ENCODE measurements at places on chromosomes 3 and 15.

DNA sequence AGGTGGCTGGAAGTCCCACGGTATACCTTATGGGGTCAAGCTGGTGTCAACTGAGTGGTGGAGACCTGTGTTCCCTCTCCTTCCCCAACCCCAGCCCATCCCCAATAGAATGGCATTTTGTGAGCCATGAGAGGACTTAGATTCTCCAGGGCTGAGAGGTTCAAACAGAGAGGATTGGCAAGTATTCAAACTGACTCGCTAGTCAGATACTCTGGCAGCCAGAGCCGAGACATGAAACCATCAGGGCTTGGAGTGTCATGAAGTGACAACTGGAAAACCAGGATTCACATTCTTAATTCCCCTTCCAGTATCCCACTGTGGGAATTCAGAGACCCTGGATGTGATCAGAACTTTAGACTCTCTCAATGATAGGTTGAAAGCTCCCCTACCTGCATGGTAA is 159.4 kb upstream of the SNTN start:
- no peak for DNase-seq

DNA sequence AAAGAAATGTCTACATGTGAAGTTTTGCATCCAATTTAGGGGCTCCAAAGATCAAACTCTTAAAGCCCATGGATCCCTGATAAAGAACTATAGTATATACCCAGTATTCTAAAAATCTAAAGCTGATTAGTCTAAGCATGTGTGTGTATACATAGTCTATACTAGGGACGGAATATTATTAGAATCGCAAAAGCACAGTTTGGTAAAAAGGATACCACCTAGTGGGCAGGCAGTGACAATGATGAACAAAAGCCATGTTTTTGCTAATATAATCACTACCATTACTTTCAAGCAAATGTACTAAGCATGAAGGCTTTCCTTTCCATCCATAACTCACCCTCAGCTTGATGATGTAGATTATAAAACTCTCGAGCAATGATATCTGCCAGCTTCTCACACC is 16.5 kb downstream of the POLQ start:
- peak; percentile 37 for DNase-seq

DNA sequence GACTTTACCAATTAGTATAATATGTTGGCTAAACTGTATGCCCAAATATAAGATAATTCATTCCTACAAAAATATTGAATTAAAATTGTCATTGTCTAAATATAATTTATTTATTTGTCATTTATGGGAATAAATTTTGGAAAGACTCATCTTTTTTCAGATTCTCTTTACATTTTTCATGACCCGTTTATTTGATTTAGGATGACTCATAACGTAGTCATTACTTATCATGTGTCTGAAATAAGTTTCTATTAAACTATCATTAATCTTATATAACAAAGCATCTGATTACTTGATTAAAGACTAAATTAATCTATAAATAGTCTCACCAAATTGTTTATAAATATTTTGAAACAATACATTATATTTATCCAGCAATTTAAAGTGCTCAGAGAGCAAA is 516.6 kb downstream of the CADM2 start:
- DNase-seq: peak; percentile 3

DNA sequence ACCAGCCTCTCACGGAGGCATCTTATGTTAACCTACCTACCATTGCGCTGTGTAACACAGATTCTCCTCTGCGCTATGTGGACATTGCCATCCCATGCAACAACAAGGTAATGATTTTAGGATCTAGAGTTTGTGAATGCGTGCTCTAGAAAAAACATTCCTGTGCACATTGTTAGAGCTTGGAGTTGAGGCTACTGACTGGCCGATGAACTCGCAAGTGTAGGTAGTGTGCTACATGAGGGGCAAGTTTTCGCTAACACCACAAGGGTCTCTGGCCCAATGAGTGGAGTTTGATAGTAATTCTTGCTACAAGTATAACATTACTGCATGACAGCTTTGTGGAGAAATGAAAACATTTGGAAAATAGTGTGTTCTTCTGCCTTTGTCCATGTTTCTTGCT is 4.4 kb downstream of the RPSA start:
- no peak for DNase-seq

GRCh38 chr3:129855170-129855831 is 38.2 kb downstream of the TMCC1 start:
- peak; percentile 30 for DNase-seq

GRCh38 chr3:126630020-126630419 is 24.9 kb downstream of the TXNRD3 start:
- no peak for DNase-seq

DNA sequence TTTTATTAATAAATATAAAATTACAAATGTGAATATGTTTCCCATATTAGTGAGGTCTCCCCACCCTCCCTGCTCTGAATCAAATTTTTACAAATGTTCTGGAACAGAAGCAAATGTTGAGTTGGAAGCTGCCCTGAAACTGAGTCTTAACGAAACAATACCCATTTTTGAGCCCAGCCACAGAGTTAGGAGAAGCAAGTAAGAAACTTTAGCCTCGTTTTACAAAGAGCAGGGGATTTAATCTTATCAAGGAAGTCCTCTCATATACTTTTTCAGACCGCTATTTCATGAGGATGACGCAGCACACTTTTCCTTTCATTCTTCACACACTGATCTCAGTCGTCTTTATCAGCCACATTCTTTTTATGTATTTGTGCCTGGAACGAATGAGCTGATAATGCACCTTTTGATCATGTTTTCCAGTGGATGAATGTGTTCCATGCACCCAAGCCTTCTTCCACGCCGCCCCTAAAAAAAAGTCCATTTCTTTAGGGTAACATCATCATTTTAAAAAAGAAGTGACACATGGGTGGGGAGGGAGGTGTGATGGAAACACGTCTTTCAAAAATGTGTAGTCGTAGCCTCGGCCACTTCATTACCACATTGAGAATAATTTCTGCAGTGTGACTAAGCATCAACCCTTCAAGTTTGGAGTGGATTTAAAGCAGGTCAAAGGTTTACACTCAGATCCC is 48.1 kb downstream of the SETMAR start:
- peak; percentile 20 for DNase-seq

- no peak for DNase-seq
These were observed 31.2 kb upstream of the SRP14 start for GRCh38 chr15:40070166-40070557.

DNA sequence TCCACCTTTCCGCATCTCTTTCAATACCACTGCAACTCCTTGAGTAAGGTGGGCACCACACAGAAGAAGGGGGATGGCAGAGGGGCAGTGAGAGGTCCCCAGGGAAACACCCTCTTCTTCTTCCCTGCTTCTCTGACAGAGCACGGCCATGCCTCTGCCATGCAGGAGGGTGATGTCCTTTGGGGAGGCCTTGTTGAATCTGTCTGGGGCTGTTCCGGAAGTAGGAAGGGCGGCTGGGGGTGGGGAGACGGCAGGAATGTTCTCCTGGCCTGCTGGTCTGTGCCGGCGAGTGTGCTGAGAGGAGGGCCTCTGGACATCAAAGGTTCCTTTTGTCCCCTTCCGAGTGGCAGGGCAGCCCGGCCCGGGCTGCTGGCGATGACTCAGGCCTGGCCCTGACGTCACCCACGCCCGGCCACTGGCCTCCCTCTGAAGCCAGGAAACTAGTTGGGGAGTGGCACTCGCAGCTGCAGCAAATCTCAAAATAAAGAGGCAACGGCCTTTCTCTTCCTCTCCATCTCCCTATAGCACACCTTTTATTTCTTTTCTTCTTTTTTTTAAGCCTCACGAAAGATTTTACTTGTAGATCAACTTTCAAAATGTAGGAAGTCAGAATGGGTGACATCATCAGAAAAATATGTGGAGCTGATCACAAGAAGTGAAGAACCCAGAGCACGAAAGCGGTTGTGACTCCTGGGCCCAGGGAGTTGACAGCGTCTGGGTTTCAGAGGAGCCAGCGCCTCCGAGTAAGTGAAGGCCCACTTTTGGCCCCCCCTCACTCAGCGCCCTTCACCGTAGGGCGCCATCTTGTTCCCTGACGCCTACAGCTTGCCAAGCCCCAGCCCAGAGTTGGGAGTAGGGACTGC is at the start of gene ZBTB38:
Gene ZBTB38 (plus strand): TSS at position 443 of the 863 bp plus-strand sequence. CDS start 73,885 bp downstream, outside the sequence.
- peak; percentile 94 for DNase-seq

DNA sequence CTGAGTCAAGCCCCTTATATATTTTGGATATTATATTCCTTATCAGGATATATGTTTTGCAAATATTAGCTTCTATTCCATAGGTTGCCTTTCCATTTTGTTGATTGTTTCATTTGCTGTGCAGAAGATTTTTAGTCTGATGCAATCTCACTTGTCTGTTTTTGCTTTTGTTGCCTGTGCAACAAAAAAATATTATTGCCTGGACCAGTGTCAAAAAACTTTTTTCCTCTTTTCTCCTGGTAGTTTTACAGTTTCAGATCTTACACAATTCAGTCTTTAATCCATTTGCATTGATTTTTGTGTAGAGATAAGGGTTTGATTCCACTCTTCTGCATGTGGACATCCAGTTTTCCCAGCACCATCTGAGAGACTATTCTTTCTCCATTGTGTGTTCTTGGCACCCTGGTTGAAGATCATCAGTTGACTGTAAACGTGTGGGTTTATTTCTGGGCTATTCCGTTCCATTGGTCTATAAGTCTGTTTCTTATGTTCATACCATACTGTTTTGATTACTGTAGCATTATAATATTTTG is 228.9 kb upstream of the NR2E3 start:
- DNase-seq: no peak

GRCh38 chr15:72176159-72176558 is 21.4 kb downstream of the GRAMD2A start:
- no peak for DNase-seq

- peak; percentile 96 for DNase-seq
These were observed 3.4 kb upstream of the OGG1 start for GRCh38 chr3:9746330-9746729.

DNA sequence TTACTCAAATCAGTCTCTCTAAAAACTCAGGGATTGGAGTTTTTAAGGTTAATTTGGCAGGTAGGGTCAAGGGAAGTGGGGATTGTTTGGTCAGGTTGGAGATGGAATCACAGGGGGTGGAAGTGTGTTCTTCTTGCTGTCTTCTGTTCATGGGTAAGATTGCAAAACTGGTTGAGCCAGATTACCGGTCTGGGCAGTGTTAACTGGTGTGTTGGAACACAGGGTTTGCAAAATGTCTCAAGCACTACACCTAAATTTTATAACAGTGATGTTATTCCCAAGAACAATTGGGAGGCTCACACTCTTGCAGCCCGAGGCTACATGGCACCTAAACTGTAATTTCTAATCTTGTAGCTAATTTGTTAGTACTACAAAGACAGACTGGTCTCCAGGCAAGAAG is 425.4 kb downstream of the PLOD2 start:
- no peak for DNase-seq

DNA sequence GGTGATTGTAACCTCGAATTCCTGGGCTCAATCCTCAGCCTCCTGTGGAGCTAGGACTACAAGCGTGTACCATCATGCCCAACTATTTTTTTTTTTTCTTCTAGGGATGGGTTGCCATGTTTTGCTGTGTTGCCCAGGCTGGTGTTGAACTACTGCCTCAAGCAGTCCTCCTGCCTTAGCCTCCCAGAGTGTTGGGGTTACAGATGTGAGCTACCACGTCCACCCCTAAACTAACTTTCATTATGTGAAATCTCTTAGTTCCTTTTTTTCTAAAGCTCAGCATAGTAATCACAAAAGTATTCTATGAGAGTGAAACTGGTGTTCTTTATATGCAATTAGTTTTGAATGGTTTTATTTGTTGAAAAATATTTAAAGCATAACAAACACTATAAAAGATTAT is 92.1 kb downstream of the XRN1 start:
- DNase-seq: no peak

- DNase-seq: no peak
These were observed 292.4 kb downstream of the PDCD6IP start for GRCh38 chr3:34090876-34091275.

DNA sequence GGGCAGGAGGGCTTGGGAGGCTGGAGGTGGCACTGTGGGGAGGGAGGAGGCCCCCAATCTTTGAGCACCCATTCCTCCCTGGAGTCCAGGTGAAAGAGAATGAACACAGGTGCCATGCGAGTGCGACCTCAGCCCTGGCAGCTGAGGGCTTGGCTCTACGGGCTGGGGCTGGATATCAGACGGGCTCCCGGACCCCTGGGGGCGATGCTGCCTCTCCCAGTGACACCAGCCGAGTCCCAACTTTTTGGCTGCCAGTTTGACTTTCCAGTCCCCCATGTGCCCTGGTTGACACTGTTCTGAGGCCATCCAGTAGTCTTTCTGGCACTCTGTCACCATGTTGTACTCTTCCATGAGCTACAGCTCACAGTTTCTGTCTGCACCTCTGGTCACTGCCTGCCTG is 1.2 kb downstream of the VILL start:
- DNase-seq: no peak

- no peak for DNase-seq
These were observed 59.4 kb downstream of the DAPK2 start for GRCh38 chr15:63986751-63987341.

DNA sequence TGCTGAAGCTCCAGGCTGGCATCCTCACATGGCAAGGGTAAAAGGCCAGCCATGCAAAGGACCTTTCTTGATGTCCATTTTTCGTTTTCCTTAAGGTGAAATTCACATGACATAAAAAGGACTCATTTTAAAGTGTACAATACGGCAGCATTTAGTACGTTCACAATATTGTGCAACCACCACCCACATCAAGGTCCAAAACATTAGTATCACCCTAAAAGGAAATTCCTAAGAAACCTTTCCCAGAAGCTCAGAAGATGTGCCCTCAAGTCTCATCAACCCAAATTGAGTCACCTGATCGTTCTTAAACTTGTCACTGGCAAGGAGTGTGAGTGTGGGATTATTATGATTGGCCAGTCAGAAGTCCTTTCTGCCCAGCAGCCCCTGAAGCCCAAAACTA is 250.1 kb downstream of the TLE3 start:
- peak; percentile 34 for DNase-seq

GRCh38 chr3:70312336-70312735 is at the start of gene MDFIC2:
Gene MDFIC2, minus strand, starts transcription at chr3:70312638. Its CDS starts 665 bp downstream, at chr3:70311973.
- no peak for DNase-seq

- no peak for DNase-seq
These were observed 605.8 kb upstream of the NAALADL2 start for GRCh38 chr3:174253196-174253823.

DNA sequence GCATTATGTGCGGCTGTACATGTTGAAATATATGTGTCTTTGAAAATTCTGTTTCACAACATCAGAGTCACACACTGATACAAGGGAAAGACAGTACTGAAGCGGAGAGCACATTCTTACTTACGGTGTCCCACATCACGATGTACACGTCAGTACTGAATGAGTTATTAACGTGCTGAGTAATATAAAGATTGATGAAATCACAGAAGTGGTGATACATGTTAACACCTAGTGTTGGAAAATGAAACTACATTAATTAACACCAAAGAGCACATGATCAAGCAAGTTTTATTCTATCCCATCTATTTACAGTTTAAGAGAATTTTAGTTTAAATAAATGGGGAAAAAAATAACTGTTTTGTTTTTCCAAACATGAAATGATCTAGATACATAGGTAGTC is 15.6 kb downstream of the EOGT start:
- no peak for DNase-seq

All from iris pigment epithelial cell (primary cell).